ENCODE measurements at places on chromosomes 1 and 21.

DNA sequence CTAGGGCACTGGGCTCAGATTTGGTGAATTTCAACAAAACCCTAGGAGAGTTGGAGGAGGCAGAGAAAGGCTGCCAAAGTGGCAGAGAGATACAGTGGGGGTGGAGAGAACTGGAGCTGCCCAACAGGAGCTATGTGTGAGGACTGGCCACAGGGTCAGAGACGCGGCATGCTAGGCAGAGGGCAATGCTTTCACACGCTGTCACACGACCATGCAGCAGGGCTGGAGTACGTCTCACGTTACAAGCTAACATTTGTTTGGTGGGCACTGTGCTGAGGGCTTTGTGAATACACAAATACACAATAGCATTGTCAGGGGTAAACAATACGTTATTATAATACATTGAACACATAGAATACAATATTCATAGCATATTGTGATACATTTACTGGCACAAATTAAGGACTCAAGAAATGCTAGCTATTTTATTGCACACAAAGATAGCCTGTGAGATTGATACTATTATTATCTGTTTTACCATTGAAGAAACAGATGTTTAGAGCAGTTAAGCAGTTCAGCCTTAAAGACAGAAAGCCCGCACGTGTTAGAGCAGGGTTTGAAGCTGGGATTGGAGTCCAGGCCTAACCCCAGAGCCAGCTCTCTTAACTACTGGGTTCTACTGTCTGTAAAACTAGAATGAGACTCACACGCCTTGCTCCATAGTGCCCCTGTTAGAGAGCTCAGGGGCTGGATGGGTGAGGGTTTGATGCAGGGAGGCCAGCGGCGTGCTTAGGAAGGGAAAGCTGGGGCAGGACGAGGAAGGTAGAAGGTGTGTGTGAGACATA lies 4.5 kb downstream of the RAB7B start:
- no peak for DNase-seq

- no peak for DNase-seq
Observed at GRCh38 chr1:153583976-153584375, 18.3 kb upstream of the S100A2 start.

DNA sequence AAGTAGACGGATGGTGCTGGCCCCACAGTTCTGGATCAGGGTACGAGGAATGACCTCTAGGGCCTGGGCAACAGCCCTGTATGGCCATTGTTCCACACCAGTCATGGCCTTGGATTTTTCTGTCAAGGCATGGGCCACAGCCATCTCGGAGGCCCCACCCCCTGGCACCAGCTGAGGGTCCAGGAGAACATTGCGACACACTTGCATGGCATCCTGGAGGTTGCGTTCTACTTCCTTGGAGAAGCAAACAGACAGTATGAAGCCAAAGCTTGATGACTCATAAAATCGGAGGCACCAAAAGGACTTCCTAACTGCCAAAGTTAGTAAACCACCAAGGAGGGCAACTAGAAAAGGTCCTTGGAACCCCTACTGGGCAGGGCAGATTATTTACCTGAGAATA lies 11.9 kb upstream of the VHLL start:
- DNase-seq: no peak

DNA sequence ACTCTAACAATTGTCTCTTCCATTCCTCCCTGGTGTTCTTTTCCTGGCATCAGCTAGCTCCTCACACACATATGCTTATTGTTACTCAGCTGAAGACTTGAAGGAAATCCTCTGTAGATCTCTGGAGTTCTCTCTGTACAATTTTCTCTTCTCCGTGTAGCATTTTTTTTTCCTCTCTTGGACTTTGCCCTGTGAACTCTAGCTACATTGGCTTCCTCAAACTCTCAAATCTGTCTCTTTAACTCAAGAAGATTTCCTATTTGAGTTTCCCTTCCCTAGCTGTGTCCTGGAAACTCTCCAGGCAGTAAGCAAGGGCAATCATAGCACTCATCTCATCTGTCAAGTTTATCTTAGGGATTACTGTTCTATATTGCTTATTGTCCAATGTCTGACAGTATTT lies 4.3 kb upstream of the MIA3 start:
- DNase-seq: no peak

- DNase-seq: peak; percentile 70
Observed at GRCh38 chr1:86846164-86846647, 67.7 kb downstream of the SELENOF start.

- no peak for DNase-seq
Observed at GRCh38 chr21:42539931-42540343, 26.3 kb downstream of the SLC37A1 start.

GRCh38 chr1:59678493-59679228 lies 136.1 kb upstream of the HOOK1 start:
- no peak for DNase-seq

GRCh38 chr1:92408825-92409224 lies 77.9 kb downstream of the GFI1 start:
- DNase-seq: no peak
